ENCODE measurements at places on chromosomes 2 and 18.
A peak's percentile ranks its signal among the peaks of the same experiment; 100 is the strongest.

DNA sequence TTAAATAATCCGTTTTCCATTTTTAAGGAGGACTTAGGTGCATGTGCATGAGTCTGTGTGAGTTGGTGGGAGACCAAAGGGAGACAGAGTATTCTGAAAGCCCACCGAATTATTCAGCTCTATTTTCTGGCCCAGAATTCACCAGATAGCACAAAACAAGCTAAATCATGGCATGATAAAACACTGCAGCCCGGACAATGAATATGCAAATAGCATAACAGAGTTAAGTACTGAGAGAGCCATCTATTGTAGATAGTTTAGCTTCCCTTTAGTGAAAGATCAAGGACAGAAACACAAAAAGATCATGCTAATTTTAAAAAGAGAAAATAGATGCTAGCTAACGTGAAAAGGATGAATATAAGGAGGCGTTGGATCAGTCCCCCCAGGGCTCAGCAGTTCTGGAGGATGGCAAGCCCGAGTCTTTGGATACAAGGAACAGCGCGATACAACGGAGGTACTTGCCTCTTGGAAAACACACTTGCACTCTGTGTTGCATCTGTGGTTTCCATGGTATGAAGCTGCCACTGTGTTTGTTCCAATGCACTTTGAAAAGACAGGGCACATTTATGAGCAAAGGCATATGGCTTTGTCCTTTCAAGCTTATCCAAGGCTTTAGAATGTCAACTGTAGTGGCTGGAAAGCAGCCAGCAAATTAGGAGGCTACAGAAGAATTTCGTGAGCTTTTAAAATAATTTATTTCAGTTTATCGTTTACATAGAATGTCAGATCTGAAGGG is 119.9 kb downstream of the LYPD1 start:
- H3K4me1 ChIP-seq: no peaks in the 10 kb centered on the region
- H3K27me3 ChIP-seq: no peaks in the 10 kb centered on the region
- no peak overlapping the region for H3K4me3 ChIP-seq
- no peak overlapping the region for H3K27ac ChIP-seq

DNA sequence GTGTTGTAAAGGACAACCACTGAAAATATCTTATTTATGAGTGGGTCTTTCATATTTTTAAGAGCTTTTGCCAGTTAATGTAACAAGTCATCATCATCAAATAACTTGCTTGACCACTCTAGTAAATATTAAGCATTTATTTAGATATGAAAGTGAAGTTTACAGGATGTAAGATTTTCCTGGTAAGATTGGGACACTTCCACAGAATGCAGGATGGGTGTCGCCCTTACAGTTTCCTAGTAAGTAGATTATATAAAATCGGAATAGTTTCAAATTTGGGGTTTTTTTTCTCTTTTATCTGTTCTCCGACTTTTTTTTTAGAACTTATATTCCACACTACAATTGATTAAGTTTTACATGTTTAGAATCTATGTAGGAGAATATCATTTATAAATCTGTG is 14.8 kb upstream of the SLC40A1 start:
- H3K36me3 ChIP-seq: no peaks in the 10 kb centered on the region
- H3K27me3 ChIP-seq: no peaks in the 10 kb centered on the region
- no peak overlapping the region for H3K27ac ChIP-seq
- H3K4me3 ChIP-seq: no peak overlapping the region
- no peak for DNase-seq
- H3K4me1 ChIP-seq: peaks cover 16% of the 10 kb centered on the region

GRCh38 chr2:68789603-68790002 is 55.0 kb downstream of the ARHGAP25 start:
- H3K36me3 ChIP-seq: peaks cover 12% of the 10 kb centered on the region
- H3K4me3 ChIP-seq: no peak overlapping the region
- peaks cover 30% of the 10 kb centered on the region for H3K4me1 ChIP-seq
- H3K27me3 ChIP-seq: no peaks in the 10 kb centered on the region
- H3K27ac ChIP-seq: peak overlapping the region; percentile 76
- DNase-seq: no peak

DNA sequence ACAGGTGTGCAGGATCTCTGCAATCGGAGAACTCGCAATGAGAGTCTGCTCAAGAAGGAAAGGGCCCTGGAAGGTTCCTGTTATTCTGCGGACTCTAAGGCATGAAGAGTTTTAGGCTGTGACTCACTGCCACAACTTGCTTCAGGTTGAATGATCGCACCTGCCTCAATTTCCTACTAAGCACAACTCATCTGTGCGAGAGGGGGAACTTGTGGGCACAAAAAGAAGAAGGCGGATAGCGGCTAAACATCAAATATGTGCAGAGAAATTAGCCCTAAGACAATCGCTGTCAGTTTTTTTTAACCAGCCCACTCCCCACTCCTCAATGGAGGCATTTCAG is 14.0 kb upstream of the CREG2 start:
- H3K27ac ChIP-seq: no peak overlapping the region
- H3K27me3 ChIP-seq: peaks cover 19% of the 10 kb centered on the region
- H3K4me1 ChIP-seq: peaks cover 50% of the 10 kb centered on the region
- H3K4me3 ChIP-seq: no peak overlapping the region
- no peaks in the 10 kb centered on the region for H3K36me3 ChIP-seq

GRCh38 chr2:129778584-129778877 is 200.9 kb upstream of the RAB6C start:
- no peak overlapping the region for H3K4me3 ChIP-seq
- H3K27ac ChIP-seq: no peak overlapping the region
- no peak for DNase-seq

- peak; percentile 55 for DNase-seq
- H3K27me3 ChIP-seq: no peaks in the 10 kb centered on the region
- peaks cover 2% of the 10 kb centered on the region for H3K4me1 ChIP-seq
- peaks cover 8% of the 10 kb centered on the region for H3K36me3 ChIP-seq
- H3K4me3 ChIP-seq: no peak overlapping the region
Measured at GRCh38 chr2:3461801-3462492, 57.4 kb downstream of the ADI1 start.

DNA sequence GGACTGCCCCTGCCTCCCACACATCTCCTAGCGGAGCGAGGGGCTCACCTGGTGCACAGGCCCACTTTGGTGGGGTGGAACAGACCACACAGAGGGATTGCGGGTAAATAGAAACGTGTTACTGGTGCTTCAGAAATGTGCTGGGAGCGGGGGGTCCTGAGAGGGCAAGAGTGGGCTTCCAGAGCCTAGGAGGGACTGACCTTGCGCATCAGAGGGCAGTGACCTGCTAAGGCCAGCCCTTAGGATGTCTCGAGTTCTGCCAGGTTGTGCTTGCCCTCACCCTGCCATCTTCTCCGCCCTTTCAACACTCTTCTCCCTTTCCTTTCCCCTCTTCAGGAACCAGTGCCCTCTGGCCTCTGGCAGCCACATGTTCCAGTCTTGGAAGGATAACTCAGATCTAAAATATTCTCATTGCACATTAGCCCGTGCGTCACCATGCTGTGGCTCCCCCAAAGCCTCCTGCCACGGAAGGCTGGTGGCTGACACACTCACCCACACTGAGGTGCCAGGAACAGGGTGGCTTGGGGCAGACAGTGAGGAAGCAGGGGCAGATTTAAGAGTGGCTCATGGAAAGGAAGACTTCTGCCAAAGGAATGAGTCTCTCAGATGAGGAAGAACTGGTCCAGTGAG is 89.6 kb downstream of the MCFD2 start:
- H3K4me3 ChIP-seq: no peak overlapping the region
- no peaks in the 10 kb centered on the region for H3K4me1 ChIP-seq
- no peak overlapping the region for H3K27ac ChIP-seq
- H3K27me3 ChIP-seq: no peaks in the 10 kb centered on the region
- peaks cover 3% of the 10 kb centered on the region for H3K36me3 ChIP-seq

- no peak overlapping the region for H3K4me3 ChIP-seq
- H3K27me3 ChIP-seq: no peaks in the 10 kb centered on the region
- H3K36me3 ChIP-seq: peaks cover 19% of the 10 kb centered on the region
- DNase-seq: no peak
- H3K4me1 ChIP-seq: peaks cover 21% of the 10 kb centered on the region
Measured at GRCh38 chr2:3356799-3357198, 20.8 kb downstream of the EIPR1 start.

- peaks cover 97% of the 10 kb centered on the region for H3K36me3 ChIP-seq
- no peak overlapping the region for H3K4me3 ChIP-seq
- H3K27ac ChIP-seq: peak overlapping the region; percentile 79
- H3K4me1 ChIP-seq: peaks cover 18% of the 10 kb centered on the region
- no peaks in the 10 kb centered on the region for H3K27me3 ChIP-seq
- no peak for DNase-seq
Measured at GRCh38 chr2:233289648-233290047, 18.0 kb upstream of the SAG start.

GRCh38 chr2:172647439-172647838 is 88.2 kb upstream of the RAPGEF4 start:
- no peak overlapping the region for H3K27ac ChIP-seq
- no peak for DNase-seq
- no peak overlapping the region for H3K4me3 ChIP-seq
- no peaks in the 10 kb centered on the region for H3K4me1 ChIP-seq

DNA sequence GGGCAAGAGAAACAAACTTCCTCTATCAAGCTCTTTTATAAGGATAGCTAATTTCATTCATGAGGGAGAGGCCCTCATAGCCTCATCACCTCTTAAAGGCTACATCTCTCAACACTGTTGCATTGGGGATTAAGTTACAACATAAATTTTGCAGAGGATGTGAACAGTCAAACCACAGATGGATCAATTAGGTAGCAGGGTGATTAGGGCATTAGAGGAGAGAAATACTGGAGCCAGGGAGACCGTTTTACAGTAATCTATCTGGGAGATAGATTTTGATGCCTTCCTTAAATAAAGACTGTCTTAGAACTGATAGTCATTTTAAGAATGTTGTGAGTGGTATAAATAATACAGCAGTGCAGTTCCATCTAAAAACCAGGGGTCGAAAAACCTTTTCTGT is 258.9 kb downstream of the DCC start:
- no peaks in the 10 kb centered on the region for H3K36me3 ChIP-seq
- H3K27ac ChIP-seq: no peak overlapping the region
- no peak for DNase-seq
- H3K4me1 ChIP-seq: no peaks in the 10 kb centered on the region

DNA sequence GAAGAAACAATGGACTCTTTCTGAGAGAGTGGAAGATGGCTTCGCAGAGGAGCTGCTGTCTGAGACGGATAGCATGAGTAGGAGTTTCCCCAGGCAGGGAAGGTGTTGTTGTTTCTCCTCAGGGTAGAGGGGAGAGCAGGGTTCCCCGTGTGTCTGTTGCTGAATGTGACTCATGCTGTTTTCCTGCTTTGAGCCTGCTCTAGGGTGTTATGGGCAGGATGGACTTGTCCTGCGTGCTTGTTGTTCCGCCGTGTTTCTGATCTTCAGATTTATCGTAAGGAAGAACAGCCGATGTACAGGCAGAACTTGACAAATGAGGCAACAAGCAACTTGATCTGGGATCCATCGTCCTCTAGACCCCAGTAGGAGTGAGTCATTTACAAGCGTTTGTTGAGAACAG is 19.7 kb upstream of the MYCN start:
- H3K27me3 ChIP-seq: peaks cover 18% of the 10 kb centered on the region
- H3K4me3 ChIP-seq: no peak overlapping the region
- no peak for DNase-seq
- H3K27ac ChIP-seq: no peak overlapping the region
- no peaks in the 10 kb centered on the region for H3K4me1 ChIP-seq

DNA sequence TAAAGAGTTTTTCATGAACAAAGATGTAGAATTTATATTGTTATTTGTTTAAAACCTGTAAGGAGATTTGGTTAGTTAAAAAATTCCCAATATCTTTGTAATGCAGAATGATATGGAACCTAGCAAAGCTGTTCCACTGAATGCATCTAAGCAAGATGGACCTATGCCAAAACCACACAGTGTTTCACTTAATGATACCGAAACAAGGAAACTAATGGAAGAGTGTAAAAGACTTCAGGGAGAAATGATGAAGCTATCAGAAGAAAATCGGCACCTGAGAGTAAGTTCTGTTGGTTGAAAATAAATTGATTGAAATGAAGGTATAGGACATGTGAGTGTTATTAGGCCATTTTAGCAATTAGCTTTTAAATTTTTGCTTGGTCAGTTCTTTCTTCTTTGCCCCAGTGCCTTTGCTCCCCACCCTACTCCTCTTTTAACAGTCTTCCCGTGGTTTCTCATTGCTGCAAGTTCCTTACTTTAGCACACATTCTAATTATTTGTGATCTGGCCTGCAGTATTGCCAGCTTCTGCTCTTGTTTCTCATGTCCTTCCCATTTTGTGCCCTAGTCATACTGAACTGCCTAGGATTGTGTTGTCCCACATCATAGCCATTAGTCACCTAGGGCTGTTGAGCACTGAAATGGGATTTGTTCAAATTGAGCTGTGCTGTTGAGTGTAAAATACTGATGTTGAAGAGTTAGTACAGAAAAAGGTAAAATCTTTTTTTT is 36.6 kb downstream of the VAPA start:
- no peak overlapping the region for H3K27ac ChIP-seq
- no peak overlapping the region for H3K4me3 ChIP-seq
- H3K4me1 ChIP-seq: peaks cover 7% of the 10 kb centered on the region
- H3K27me3 ChIP-seq: no peaks in the 10 kb centered on the region

GRCh38 chr2:45117383-45117782 is 108.1 kb upstream of the SIX2 start:
- H3K4me3 ChIP-seq: no peak overlapping the region
- DNase-seq: no peak
- H3K4me1 ChIP-seq: no peaks in the 10 kb centered on the region
- no peaks in the 10 kb centered on the region for H3K36me3 ChIP-seq

- H3K27ac ChIP-seq: no peak overlapping the region
- no peak for DNase-seq
- no peaks in the 10 kb centered on the region for H3K36me3 ChIP-seq
Measured at GRCh38 chr2:59046401-59047372, 805.6 kb upstream of the FANCL start.

DNA sequence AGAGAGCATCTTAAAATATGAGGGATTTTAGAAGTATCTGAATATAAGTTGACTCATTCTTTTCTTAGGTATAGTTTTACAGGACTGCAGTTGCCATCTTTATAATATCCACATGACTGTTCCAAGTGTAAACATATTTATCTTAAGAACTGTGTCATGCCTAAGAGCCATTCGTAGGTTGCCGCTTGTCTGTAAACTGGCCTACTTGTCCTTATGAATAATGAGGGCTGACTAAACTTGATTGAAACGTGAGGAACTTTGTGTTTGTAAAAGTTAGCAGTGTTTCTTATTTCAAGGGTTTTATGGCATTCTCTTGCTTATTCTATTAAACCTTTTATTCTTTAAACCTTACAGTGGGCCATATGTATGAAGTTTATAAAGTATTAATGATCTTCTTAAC is 99.6 kb downstream of the MAP3K20 start:
- no peaks in the 10 kb centered on the region for H3K4me1 ChIP-seq
- H3K27me3 ChIP-seq: peaks cover 8% of the 10 kb centered on the region
- no peak overlapping the region for H3K27ac ChIP-seq
- H3K4me3 ChIP-seq: no peak overlapping the region

GRCh38 chr2:159908623-159909022 is 110.6 kb upstream of the CD302 start:
- no peak overlapping the region for H3K4me3 ChIP-seq
- H3K27ac ChIP-seq: no peak overlapping the region
- peaks cover 8% of the 10 kb centered on the region for H3K4me1 ChIP-seq
- peaks cover 6% of the 10 kb centered on the region for H3K27me3 ChIP-seq

GRCh38 chr18:43665105-43665788 is 388.0 kb upstream of the SYT4 start:
- no peak overlapping the region for H3K4me3 ChIP-seq
- H3K27me3 ChIP-seq: no peaks in the 10 kb centered on the region
- no peak overlapping the region for H3K27ac ChIP-seq
- H3K36me3 ChIP-seq: no peaks in the 10 kb centered on the region

- no peaks in the 10 kb centered on the region for H3K4me1 ChIP-seq
- H3K4me3 ChIP-seq: no peak overlapping the region
- no peak overlapping the region for H3K27ac ChIP-seq
- no peaks in the 10 kb centered on the region for H3K27me3 ChIP-seq
Measured at GRCh38 chr2:174142290-174142689, 106.0 kb downstream of the OLA1 start.

All from naive thymus-derived CD8-positive, alpha-beta T cell (primary cell).